ENCODE measurements at places on chromosomes 6 and 20. TPM values are rescaled to one million over a fixed set of nuclear protein-coding genes. Genes with fewer than 3 reads are reported as not detected.
A peak's percentile ranks its signal among the peaks of the same experiment; 100 is the strongest.

DNA sequence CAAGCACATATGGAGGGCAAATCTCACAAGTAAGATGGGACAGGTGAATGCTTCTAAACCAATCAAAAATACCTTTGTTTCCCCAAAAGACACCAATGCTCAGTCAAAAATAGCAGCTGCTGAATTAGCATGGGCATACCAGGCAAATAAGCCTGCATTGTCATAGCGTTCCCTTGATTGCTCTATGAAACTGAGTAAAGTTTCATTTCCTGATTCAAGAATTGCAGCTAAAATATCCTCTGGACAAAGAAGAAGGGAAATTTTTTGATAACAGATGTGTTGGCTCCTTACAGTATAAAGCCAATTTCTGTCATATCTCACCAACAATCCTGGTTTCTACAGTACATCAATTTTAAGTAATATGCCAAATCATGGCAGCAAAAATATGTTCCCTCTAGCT, 3.3 kb upstream of the TMEM14A start:
- DNase-seq = no peak

DNA sequence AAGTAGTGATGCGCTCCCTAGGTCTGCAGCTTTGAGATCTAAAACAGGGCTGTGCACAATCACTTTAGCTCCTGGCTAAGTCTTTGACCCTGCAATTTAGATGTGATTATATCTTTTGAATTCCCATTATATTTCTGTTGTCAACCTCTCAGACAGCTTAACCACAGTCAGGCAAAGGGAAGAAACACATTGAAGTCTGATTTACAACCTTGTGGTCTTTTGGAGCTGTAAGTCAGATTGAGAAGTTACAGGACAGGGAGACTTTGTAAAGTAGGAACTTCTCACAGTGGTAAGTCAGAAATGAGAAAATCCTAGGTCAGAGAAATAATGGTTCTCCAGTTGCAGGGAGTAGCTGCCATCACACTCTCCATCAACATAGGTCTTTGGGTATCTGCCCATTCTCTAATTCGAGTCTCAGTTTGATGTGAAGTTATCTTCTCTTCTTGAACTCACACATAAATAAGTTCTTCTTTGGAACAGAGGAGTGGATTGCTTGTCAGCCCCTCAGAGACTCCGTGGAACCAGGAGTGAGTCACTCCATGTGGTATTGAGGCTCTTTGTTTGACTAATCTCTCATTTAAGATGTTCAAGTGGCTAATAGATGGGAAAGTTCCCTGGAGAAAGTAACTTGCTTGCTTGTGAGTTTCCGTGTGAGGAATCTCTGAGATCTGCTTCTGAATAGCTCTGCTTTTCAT, 35.0 kb upstream of the SGK1 start:
- DNase-seq = no peak

The SLC13A3 gene
- not detected for total RNA-seq

DNA sequence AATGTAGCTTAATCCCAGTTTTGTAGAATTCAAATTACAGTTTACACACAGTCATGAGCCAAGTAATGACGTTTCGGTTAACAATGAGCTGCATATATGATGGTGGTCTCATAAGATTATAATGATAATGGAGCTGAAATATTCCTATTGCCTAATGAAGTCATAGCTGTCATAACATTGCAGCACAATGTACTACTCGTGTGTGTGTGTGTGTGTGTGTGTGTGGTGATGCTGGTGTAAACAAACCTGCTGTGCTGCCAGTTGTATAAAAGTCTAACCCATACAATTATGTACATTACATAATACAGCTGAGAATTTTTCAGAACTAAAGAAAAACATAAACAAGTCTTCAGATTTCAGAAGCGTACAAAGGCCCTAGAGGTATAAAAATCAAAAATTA, 66.7 kb upstream of the ARID1B start:
- DNase-seq = no peak

The KIF25 gene
- total RNA-seq = not detected

The SYNJ2 gene
- 24.3 TPM for total RNA-seq

- no peak for DNase-seq
Measured at GRCh38 chr6:41193884-41194283, 7.1 kb downstream of the TREML2 start.

The SRF gene
- total RNA-seq = 54.3 TPM

DNA sequence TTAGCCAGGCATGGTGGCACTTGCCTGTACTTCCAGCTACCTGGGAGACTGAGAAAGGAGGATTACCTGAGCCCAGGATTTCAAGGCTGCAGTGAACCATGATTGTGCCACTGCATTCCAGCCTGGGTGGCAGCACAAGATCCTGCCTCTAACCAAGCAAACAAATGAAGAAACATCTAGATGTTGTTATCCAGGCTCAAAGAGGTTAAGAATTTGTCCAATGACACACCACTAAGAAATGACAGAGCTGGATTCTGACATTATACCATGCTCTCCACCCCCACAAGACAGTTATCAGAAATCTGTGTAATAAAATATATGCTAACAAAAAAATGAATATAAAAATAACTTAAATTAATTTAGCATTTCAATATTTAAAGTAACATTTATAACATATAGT, 925.5 kb upstream of the SLC35B3 start:
- DNase-seq = no peak

DNA sequence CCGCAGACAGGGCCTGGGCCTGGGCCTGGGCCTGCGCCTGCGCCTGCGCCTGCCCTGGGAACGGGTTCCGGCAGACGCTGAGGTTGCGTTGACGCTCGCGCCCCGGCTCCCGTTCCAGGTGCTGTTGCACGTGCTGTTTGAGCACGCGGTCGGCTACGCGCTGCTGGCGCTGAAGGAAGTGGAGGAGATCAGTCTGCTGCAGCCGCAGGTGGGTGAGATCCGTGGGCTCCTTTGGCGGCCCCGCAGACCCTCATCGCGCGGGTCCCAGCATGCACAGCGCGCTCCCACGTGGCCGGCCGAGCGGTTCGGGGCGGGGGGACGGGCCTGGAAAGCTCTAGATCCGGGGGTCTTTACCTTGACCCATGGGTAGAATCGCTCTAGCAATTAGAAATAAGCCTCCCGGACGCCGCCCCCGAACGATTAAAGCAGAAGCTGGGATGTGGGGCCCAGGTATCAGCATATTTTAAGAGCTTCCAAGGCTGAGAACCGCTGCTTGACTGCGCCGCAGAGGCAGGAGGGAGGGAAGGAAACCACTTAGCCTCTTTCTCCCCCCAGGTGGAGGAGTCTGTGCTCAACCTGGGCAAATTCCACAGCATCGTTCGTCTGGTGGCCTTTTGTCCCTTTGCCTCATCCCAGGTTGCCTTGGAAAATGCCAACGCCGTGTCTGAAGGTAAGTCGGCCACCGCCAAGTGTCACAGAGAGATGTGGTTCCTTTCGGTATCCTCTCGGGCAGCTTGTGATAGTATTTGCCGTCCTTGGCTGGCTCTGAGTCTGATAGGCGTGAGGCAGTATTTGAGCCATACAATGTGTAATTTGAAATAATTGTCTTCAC, 508 bp downstream of the NOP56 start:
- DNase-seq = peak; percentile 74

The PMEPA1 gene
- total RNA-seq = 0.66 TPM

The DIDO1 gene
- total RNA-seq = 61.2 TPM

The PRSS16 gene
- not detected for total RNA-seq

The HTR1E gene
- not detected for total RNA-seq

DNA sequence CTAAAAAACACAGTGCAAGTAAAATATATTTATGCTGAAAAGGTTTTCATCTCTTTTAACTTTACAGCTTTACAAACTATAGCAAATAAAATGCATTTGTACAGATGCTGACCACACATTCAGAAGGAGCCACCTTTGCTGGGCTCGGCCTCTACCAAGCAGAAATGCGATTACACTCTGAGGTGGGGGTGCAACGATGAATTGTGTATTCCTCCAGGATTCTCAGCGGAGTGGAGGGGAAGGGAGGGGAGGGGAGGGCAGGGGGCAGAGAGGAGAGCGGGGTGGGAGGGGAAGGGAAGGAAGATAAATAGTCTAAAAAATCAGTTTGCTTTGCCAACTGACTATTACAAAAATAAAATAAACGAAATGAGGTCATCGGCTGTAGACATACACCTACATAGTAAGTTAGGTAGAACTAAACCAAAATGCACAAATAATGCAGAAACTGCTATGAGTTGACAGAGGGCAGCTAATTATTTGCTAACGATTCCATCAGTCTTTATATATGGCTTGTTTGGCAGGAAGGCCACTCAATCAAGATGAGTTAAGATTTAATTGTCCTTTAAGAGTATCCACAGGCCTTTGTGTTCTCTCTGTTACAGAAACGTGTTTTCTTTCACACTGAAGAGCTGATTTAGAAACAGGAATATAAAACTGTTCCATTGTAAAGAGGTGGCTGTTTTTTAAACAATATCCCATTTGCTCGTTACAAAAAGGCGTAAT, 90.1 kb downstream of the TAF4 start:
- DNase-seq = no peak

The ESR1 gene
- total RNA-seq = 0.38 TPM

- peak; percentile 25 for DNase-seq
Measured at GRCh38 chr6:110067837-110068591, 89.9 kb downstream of the GPR6 start.

The PRR18 gene
- not detected for total RNA-seq

The CCR6 gene
- not detected for total RNA-seq

DNA sequence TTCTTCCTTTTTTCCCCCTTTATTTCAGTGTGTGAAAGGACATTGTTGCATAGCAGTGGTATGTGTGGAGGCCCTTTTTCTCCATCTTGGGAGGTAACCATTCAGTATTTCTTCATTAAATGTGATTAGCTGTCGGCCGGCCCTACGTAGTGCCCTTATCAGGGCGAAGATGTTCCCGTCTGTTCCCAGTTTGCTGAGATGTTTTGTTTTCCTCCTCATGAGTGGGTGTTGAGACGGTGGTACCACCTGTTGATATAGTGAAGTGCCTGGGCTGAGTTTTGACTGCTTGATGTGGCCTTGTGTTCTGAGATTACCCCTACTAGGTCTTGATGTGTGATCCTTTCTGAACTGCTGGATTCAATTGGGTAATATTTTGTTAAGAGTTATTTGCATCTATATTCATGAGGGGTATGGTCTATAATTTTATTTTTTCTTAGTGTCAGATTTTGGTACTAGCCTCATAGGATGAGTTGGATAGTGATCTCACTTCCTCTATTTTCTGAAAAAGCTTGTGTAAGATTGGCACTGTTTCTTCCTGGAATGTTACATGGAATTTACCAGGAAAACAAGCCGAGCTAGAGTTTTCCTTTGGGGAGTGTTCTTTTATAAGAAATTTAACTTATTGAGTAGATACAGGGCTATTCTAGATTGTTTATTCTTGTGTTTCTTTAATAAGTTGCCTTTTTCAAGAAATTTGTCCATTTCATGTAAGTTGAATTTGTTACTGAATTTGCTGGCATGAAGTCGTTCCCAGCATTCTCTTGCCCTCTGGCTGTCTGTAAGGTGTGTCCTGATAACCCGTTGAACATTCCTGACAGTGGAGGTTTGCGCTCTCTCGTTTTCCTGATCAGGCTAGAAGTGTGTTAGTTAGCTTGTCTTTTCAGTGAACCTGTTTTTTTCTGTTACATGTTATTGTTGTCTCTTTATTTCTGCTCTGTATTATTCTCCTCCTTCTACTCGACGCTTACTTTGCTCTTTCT, 4.3 kb downstream of the MTG2 start:
- DNase-seq = no peak

The SMPD2 gene
- total RNA-seq = 20.5 TPM

The RIPOR2 gene
- total RNA-seq = 26.5 TPM

DNA sequence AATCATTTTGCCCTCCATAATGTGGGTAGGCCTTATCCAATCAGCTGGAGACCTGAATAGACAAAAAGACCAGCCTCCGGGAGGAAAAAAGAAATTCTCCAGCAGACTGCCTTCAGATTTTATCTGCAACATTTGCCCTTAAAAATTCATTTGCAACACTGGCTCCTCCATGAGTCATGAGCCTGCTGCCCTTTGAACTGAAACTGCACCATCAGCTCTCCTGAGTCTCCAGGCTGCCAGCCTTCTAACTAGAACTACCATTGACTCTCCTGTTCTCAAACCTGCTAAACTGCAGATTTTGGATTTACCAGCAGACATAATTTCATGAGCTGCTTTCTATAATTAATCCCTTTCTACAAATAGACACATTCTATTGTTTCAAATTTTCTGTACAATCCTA, 223.9 kb upstream of the THEMIS start:
- DNase-seq = no peak

The COL11A2 gene
- total RNA-seq = 0.56 TPM

- DNase-seq = no peak
Measured at GRCh38 chr6:128599036-128599435, 78.6 kb upstream of the PTPRK start.

DNA sequence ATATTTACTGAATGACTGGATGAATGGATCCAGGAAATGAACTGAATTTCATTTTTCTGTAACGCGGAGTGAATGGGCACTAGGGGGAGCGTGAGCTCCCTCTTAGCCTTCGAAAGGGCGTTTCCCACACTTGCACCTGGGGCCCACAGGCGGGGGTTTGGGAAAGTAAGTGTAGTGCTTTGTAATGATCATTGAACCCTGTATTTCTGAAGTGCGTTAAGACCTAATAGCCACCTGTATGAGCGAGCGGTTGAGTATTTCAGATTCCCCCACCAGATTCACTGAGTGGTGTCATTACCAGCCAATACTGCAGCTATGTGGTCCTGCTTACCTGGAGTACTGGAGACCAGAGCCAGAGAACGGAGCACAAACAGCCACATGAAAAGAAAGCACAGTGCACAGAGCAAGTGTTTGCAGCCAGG, 10.5 kb downstream of the SYTL3 start:
- DNase-seq = peak; percentile 83

The RBM24 gene
- total RNA-seq = not detected

Measured in activated CD4-positive, alpha-beta T cell treated with anti-CD3 and anti-CD28 coated beads, Interleukin-2, amount 10 ng/mL, durations not matched to agents 24 days and 14 days (primary cell).